A549 treated with RU486 at 1 μM for 4 hours (cell line): ENCODE measurements at places on chromosomes 12 and 14. TPM values are rescaled to one million over a fixed set of nuclear protein-coding genes. Genes with fewer than 3 reads are reported as not detected.

Gene GPATCH2L
- total RNA-seq: 13.2 to 25.7 TPM (median 23.7 TPM) in 5 replicates

Gene BBOF1
- total RNA-seq: 2.3 to 5.2 TPM (median 3.6 TPM) in 5 replicates

Gene HELB
- 0.90 to 1.7 TPM (median 1.6 TPM) in 5 replicates for total RNA-seq

Gene TXNDC16
- 0.21 to 1.5 TPM (median 1.2 TPM) in 5 replicates for total RNA-seq

Gene CEBPE
- total RNA-seq: not detected in 5 replicates

Gene CISTR
- not detected in 5 replicates for total RNA-seq

Gene PLEKHD1
- 0.03 to 0.05 TPM (median 0.04 TPM) in 3 of 5 replicates, not detected in the others for total RNA-seq

Gene TESPA1
- not detected in 5 replicates for total RNA-seq

Gene FAR2
- 0.38 TPM in 1 of 5 replicates, not detected in the others for total RNA-seq

Gene P2RX7
- total RNA-seq: not detected in 5 replicates

Gene ACSM4
- not detected in 5 replicates for total RNA-seq

Gene IAPP
- not detected in 5 replicates for total RNA-seq
